ENCODE measurements at places on chromosomes 13 and 19.

DNA sequence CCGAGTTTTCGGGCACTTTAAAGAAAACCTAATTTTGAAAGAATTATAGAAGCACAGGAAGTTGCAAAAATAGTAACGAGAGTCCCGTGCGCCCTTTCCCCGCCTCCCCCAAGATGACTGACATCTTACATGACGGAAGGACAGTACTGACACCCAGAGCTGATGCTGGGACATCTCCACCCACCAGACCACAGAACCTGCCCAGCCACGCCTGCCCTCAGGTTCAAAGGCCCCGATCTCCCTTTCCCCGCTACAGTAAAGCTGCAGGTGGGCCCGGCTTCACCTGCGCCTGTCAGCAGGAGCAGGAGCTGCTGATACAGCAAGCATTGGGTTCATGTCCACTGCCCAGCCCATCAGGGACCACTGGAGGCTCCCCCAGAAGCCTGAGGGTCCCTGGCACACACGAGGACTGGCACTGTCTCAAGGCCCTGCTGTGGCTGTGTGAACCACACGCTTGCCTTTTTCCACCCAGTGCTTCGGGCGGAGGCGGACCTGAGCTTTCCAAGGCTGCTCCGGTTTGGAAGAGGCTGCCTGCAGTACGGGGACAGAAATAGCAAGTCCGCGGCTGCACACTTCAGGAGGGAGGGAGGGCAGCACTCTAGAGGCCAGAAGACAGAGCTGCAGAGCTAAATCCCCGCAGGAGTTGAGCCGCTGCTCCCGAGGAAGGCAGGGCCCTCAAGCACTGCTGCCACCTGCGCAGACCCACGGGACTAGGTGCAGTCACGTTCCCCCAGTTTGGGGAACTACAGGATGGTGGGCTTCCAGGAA is 8.7 kb downstream of the MAP2K2 start:
- peak; percentile 35 for DNase-seq

GRCh38 chr19:41161903-41162302 is 31.1 kb upstream of the CYP2S1 start:
- peak; percentile 78 for DNase-seq

DNA sequence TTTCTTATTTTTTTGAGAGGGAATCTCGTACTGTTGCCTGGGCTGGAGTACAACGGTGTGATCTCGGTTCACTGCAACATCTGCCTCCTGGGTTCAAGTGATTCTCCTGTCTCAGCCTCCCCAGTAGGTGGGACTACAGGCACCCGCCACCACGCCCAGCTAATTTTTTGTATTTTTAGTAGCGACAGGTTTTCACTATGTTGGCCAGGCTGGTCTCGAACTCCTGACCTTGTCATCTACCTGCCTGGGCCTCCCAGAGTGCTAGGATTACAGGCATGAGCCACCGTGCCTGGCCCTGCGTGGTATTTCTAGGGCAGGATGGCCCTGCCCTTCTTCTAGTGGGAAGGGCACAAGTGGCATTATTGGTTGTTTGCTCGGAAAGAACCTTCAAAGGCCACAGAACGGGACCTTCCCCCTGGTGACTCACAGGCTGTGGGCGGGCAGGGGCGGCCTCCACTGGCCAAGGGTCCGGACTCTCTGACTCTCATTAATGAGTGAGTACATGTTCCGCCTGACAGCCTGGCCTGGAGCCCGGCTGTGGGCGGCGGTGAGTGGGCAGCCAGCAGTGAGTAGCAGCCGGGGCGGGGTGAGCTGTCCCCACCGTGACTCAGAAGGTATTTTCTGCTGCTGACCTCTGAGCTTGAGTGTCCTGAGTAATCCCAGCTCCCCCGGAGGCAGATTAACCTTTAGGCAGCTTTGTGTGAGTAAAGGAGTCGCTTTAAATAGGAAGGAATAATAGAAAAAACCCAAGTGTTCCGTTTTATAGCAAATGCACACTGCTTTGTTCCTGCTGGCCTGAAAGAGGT is 5.1 kb downstream of the DOT1L start:
- peak; percentile 49 for DNase-seq

DNA sequence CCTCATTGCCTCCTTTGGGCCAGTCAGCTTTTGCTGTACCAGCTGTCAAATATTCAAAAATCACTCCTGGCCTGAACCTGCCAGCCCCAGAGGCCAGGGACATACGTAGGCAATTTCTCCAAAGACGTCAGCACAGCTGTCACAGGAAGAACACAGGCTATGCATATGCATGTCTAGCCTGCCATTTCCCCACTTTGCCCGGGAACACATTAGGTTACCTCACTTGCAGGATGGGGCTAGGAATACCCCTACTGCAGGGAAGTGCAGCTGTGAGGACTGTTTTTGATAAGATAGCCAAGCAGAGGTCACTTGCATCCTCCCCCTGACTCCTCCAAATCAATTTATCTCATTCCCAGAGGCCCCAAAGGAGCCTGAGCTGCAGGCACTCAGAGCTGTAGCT is 2.8 kb downstream of the ZNF667 start:
- DNase-seq, result no peak

DNA sequence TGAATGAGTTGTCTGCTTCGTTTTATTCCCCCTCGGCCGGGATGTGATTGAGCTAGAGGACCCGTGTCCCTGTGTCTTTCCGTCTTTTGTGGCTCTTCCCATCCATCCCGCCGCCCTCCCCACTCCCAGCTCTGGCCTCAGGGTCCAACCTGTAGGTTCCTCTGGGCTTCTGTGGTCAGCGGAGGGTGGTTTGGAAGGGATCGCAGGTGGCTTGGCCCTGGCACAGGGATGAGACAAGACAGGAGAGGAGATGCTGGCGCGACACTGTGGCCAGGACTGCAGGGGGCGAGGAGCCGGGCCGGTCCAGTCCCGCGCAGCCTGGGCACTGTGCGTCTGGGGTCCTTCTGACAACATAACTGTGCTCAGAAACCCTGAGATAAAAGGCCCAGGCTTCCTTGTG is 2.0 kb downstream of the EVI5L start:
- DNase-seq, result peak; percentile 37

DNA sequence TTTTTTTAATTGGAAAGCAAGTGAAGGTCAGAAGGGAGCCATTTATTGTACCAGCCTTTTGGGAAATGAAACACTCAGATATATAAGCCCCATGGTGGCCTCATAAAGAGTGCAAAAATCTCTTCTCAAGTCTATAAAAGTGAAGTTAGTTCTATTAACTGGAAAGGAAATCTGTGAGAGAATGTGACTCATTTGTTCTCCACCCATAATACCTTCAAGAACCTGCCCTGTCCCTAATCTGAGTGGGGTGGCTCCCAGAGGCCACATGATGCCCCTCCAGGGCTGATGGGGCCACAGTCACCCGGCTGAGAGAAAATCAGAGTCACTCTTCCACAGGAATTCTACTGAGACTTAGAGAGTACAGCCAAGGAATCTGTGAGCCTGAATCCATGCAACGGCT is 65.8 kb upstream of the SERP2 start:
- DNase-seq, result no peak

DNA sequence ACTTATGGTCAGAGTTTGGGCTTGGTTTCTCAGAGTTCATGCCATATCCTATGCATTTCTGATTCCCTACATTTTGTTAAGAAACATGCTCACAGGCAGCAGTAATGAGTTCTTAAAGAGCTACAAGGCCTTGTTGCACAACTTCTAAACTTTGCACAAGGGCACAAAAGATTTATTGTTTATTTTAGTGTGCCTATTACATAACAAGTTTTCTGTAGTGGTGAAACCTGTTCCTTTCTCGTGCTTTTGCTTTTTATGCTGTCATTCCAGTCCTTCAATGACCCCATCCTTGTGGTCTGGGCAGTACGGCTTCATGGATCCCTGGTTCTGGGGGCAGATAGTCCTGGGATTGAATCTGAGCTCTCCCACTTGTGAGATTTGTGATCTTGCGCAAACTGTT is 17.8 kb downstream of the ZNF507 start:
- DNase-seq, result no peak

GRCh38 chr19:41000310-41000737 is 9.2 kb downstream of the CYP2B6 start:
- DNase-seq, result no peak

DNA sequence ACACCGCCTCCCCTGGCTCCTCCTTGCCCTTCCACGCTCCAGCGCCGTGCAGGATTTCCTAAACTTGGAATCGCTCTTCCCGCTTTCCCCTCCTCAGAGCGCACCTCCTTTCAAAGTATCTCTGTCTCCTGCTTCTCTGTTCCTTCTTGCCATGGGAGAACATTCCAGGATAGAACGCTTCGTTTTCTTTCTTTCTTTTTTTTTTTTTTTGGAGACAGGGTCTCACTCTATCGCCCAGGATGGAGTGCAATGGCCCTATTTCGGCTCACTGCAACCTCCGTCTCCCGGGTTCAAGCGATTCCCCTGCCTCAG is 574 bp upstream of the XPO4 start:
- DNase-seq, result no peak

DNA sequence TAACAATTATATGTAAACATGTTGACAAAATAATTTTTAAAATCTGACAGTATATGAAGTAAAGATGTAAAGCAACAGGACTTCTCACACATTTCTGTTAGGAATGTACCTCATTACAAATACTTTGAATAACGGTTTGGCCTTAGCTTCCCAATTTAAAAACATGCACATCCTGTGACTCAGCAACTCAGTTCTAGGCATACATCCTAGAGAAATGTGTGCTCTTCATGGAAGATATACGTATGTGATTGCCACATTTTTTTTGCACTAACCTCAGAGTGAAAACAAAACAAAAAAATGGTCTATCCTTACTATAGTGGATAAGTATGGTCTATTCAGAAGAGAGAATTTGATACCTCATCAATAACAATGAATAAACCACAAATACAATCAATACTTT is 314.6 kb downstream of the LIG4 start:
- DNase-seq, result no peak

GRCh38 chr13:47100214-47100853 is 203.5 kb upstream of the HTR2A start:
- no peak for DNase-seq

- DNase-seq, result no peak
Observed at GRCh38 chr13:100125946-100126345, 37.1 kb downstream of the PCCA start.

DNA sequence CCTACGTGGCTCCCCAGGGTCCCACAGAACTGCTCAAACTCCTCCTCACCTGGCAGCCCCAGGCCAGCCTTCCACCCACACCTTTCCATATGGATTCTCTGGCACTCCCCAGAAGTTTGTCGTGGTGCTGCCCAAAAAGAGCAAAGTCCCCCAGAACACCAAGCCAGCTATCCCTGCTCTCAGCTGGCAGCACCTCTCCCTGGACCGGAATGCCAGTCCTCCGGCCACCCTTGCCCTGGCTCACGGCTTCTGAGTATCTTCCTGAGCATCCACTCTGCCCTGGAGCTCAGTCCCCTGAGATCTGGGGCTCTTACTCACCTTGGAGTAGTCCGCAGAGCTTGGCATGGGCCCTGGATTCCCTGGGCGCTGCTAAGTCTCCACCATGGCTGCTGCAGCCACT is 166.5 kb upstream of the ZNF507 start:
- no peak for DNase-seq

- no peak for DNase-seq
Observed at GRCh38 chr13:112892426-112893206, 76.4 kb upstream of the MCF2L start.

GRCh38 chr13:112791663-112792440 is 102.0 kb downstream of the ATP11A start:
- DNase-seq, result peak; percentile 47

DNA sequence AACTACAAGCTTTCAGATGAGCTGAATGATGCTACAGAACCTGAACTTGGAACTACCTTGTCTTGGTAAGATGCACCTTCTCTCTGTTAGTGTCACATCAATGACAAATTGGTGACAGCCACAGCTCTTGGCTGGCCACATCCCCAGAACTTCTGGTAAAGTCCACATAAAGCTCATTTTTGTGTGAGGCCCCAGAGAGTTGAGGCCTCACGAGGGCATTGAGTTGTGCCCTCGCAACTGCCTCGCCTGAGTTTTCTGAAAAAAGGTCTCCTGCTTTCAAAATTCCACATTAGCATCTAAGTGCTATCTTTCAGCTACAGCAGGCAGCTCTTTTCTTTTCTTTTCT is 42.6 kb downstream of the MRPL57 start:
- no peak for DNase-seq

- no peak for DNase-seq
Observed at GRCh38 chr19:32669310-32669709, 5.7 kb downstream of the ANKRD27 start.

DNA sequence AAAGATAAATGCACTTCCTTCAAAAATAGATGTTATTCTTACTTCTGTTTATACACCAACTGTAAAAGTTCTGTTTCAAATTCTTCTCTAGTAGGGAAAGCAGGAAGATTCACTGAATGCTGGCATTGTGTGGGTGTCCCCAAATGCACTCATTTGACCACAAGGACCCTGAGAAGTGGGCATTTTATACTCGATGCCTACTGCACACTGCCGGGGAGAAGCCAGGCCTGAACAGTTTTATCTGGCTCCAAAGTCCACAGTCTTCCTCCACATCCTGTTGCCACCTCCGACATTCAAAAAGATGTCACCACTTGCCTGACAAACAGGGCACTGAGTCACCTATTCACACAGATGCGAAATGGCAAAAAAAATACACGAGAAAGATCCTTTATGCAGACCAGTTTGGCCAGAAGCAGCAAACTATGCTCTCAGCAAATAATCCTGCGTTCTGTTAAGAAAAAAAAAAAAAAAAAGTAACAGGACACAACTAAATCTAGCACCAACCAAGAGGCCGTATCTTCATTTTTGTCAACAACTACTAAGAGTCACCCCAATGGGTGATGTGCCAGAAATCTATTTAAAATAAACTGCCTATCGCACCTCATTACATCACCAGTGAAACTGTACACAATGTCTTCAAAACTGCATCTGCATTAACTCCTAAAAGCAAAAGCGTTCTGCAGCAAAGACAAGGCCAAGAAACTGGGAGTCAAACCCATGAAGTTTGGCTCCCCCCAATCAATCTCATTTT is 6.2 kb downstream of the ZC3H4 start:
- no peak for DNase-seq

- DNase-seq, result peak; percentile 100
Observed at GRCh38 chr19:55062735-55063491, at the start of gene RDH13. Gene RDH13 (minus strand): TSS chr19:55063148. CDS start chr19:55063032, 116 bp downstream.

GRCh38 chr19:7149956-7150705 is 80.6 kb downstream of the ZNF557 start:
- peak; percentile 51 for DNase-seq

GRCh38 chr13:97344265-97345175 is 89.4 kb upstream of the RAP2A start:
- DNase-seq, result peak; percentile 39

DNA sequence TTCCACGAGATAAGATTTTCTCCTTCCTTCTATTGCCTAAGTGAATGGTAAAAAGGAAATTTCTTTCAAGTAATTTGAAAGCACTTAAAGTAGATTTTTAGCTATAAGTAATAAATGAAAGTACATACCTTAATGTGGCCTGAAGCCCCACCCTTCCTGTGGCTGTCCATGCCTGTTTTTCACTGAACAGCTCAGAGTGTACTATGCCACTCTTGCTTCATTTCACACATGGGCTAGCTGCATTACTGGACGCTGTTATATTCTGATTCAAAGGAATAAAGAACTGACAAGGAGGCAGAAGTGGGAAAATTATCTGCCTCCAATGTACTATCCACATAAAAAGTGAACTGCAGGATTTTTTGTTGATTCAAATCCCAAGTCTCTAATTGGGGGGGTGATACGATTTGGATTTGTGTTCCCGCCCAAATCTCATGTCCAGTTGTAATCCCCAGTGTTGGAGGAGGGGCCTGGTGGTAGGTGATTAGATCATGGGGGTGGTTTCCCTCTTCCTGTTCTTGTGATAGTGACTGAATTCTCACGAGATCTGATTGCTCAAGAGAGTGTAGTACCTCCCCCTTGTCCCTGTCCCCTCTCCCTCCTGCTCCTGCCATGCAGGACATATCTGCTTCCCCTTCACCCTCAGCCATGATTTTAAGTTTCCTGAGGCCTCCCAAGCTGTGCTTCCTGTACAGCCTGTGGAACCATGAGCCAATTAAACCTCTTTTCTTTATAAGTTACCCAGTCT is 154.7 kb upstream of the SGCG start:
- no peak for DNase-seq

Measured in H7 (cell line).